ENCODE measurements at places on chromosomes 1 and 21.

GRCh38 chr1:228906223-228906860 is 171.1 kb downstream of the RHOU start:
- no peak for DNase-seq

- no peak for DNase-seq
Measured at GRCh38 chr1:43316738-43317520, 16.1 kb downstream of the TIE1 start.

- DNase-seq: no peak
Measured at GRCh38 chr1:183686229-183686628, 33.1 kb upstream of the APOBEC4 start.

GRCh38 chr1:41399145-41399795 is 38.0 kb downstream of the FOXO6 start:
- DNase-seq: no peak

GRCh38 chr1:2492091-2492490 is 16.0 kb downstream of the PLCH2 start:
- DNase-seq: no peak

DNA sequence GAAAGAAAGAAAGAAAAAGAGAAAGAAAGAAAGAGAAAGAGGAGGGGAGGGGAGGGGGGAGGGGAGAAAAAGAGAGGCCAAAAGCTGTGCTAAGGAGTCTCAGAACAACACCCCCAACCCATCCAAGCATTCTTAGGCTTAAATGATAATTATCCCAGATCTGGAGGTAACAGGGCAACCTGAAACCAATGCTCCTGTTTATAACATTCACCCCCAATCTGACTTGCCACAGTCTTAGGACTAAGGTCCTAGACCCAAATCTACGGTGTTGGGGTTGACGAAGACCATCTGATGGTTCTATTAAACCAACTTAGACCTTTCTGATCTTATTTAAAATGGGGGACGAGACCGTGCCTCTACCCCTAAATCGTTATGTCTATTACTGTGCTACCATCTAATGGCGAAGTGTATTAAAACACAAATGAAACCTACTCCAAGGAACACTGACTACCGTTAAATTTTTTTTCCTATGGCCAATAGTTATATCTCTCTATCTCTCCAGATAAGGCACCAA is 119.3 kb upstream of the CDC42BPA start:
- peak; percentile 16 for DNase-seq

GRCh38 chr1:73953186-73953585 is 244.8 kb downstream of the LRRIQ3 start:
- DNase-seq: no peak
